ENCODE measurements at places on chromosomes 6 and 20. TPM values are rescaled to one million over a fixed set of nuclear protein-coding genes. Genes with fewer than 3 reads are reported as not detected.

The BAG2 gene
- 6.9 TPM for total RNA-seq

The ZSCAN23 gene
- 17.2 TPM for total RNA-seq

The STK38 gene
- total RNA-seq = 36.1 TPM

The SASH1 gene
- total RNA-seq = 114 TPM

The RAB22A gene
- 19.5 TPM for total RNA-seq

The ZMYND8 gene
- total RNA-seq = 46.4 TPM

The ANKRD6 gene
- 22.8 TPM for total RNA-seq

The KHDC1L gene
- not detected for total RNA-seq

The MOXD1 gene
- total RNA-seq = 37.5 TPM

The RMND1 gene
- total RNA-seq = 43.2 TPM

The OPRL1 gene
- total RNA-seq = 2.5 TPM

The TMEM200A gene
- total RNA-seq = 6.5 TPM

The ID4 gene
- 42.3 TPM for total RNA-seq

The CALHM5 gene
- 3.0 TPM for total RNA-seq

The TAGAP gene
- 8.9 TPM for total RNA-seq

The TRDN gene
- total RNA-seq = not detected

The UBE2C gene
- 3.9 TPM for total RNA-seq

The GRM4 gene
- 0.12 TPM for total RNA-seq

All from lung (tissue), 17 donors.